ENCODE measurements at places on chromosomes 7 and 10.

- no peak for DNase-seq
Observed at GRCh38 chr10:91307489-91307888, 87.0 kb downstream of the PCGF5 start.

DNA sequence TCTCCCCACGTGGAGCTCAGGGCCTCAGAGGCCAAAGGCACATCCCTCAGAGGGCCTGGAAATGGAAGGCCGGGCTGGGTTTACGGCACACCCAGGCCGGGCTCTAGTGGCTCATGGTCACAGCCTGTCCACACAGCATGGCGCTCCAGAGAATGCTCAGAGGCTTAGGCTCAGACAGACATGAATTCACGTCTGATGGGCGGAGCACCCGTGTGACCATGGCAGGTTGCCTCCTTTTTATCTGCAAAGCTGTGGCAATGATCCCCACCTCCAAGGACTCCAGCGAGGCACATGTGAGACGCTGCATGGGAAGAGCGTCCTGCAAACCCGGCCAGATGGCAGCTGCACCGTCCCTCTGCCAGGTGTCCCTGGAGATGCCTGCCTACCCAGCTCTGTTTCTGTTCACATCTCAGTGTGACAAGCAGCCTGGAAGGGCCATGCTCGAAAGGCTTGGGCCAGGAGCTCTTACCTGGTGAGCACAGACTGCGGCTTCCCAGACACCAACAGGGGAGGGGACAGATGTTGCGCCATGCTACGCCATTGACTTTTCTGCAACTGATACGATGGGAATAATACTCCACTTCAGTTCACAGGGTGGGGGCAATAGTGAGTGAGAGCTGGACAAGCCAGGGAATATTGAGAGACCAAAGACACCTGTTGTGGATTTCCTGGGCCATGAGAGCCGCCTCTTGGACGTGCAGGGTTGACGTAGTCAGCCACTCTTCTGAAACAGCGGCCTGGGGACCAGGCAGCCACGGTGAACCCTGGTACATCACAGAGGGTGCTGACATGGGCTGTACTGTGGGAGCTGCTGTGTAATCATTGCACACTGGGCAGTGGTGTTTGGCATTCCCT is 34.4 kb upstream of the FAM20C start:
- no peak for DNase-seq

DNA sequence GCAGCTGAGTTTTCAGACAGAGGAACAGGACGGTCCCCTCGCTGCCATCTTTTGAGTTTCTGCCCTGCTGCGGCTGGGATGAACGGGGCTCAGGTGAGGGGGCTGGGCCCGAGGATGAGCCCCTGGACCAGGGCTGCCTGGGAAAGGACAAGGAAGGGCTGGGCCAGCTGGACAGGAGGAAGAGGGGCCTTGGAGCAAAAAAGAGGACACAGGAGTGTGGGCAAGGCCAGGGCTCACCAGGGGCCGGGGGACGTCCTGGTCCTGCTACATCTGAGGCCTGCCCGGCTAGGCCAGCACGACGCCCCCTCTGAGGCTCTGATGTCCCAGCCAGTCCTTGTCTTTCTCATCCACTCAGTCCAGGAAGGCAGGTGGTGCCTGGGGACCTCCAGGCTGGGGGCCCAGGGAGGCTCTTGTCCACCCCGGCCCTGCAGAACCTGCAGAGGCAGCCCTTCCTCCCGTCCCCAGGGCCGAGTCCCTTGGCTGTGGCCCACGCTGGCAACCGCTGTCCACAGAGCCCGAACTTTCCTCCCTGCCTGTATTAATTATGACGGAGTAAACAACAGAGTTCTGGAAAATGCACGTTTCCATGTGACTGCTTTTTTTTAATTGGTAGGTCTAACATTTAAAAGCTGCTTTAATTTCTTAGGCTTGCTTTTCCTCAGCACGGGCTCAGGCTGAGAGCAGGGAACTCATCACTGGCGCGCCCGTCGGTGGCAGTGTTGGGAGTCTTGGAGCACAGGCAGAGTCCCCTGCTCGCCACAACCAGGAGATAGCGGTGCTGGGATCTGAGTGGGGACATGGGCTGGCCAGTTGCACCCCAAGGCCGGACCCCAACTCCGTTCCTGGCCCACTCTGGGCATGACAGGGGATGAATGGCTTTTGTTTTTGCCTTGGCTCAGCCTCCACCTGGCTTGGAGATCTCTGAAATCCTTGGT is 187.7 kb downstream of the ELFN1 start:
- DNase-seq: no peak

GRCh38 chr7:721619-722248 is 4.8 kb upstream of the DNAAF5 start:
- DNase-seq: no peak

DNA sequence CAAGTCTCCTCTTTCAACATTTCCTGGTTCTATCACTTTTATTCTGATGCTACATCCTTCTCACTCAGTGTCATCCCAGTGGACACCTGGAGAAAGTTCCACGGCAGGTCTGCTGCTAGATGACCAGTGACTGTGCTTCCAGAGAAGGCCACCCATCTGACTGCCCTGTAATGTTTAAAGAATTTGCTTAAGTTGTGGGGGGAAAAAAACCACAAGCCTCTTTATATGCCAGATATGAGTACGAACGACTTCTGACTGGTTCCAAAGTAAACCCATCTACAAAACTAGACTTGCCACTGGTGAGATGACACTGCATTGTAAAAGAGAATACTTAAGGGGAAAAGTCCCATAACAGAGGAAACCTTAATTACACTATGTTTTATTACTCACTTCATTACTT is 69.6 kb upstream of the VWC2 start:
- no peak for DNase-seq

DNA sequence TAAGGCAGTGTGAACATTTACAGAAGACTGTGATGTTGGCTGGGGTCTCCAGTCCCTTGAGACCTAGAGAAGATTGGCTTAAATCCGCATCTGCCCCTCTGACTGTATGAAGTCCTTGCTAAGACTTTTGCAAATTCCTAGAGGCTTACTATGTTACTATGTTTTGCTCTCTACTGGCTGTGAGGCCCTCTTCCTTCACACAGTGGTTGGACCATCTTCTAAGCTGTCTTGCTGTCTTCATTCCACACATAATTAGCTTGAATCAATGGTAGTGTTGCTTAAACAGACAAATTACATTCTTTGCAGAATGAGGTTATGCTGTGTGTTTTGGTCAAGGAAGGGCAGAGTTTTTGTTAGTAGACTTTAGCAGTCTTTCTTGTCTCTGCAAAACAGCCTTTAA is 658.0 kb downstream of the TYW1 start:
- no peak for DNase-seq

DNA sequence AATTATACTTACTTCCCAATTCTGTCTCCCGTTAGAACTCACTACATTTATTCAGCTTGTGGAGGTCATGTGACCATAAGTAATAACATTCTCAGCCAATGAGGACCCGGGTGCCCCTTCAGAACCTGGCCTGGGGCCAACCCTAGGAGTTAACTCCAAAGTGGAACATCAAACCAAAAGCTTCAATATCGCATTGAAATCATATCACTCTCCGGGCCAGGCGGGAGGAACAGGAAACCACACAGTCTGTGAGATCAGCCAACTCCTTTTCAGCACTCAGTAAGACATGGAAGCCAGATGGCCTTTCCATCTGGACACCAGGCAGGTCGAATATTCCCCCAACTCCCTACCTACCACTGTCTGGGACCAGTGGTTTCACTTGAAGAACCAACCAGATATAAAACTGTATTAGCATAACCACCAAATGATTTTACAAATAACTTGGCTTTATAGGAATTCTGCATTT is 5.5 kb downstream of the CREB3L2 start:
- no peak for DNase-seq

GRCh38 chr10:63286754-63287264 is 153.7 kb downstream of the NRBF2 start:
- no peak for DNase-seq

DNA sequence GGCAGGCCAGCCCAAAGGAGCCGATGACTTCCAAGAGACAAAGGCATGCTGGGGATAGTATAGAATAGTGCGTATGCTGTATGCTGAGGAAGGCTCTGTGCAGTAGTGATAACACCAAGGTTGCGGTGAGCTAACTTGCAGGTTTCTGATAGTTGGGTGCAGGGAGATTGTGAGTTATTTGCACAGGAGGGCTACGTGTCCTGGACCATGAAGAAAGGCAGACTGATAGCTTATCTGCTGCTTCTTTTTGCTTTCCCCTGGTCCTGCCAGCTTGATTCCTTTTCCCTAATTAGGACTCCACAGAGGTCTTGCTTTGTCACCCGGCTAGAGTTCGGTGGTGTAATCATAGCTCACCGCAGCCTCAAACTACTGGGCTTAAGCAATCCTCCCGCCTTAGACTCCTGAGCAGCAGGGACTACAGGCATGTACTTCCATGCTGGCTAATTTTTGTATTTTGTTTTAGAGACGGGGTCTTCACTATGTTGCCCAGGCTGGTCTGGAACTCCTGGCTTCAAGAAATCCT is 43.9 kb upstream of the ARHGAP12 start:
- no peak for DNase-seq

GRCh38 chr7:95589031-95589430 is 7.3 kb downstream of the PDK4 start:
- DNase-seq: no peak

DNA sequence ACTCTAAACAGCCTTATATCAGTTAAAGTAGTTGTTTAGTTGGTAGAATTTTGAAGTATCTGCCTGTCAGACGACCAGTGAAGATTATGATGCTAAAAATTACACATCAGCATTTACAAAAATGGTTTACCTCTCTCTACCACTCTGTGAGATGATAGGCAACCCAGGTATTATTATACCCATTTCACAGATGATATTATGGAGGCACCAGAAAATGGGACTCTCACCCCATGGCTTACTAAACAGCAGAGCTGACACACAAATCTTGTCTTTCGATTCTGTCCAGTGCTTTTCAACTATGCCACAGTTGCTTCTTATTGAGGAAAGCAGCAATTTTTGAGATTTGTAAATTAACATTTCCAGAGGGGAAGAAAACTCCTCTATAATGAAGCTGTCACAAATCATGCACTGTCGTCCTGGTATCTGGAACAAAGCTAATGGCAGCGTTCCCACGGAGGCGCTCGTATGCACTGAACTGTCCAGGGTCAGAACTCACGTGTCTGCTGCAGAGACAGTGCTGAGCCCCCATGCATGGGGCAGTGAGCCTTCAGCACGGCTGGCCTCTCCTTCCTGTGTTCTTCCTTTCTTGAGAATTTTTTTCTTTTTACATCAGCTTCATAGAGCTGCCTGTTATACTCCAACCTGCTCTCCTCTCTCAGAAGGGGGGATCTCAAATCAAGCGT is 381.1 kb downstream of the SDK1 start:
- no peak for DNase-seq

DNA sequence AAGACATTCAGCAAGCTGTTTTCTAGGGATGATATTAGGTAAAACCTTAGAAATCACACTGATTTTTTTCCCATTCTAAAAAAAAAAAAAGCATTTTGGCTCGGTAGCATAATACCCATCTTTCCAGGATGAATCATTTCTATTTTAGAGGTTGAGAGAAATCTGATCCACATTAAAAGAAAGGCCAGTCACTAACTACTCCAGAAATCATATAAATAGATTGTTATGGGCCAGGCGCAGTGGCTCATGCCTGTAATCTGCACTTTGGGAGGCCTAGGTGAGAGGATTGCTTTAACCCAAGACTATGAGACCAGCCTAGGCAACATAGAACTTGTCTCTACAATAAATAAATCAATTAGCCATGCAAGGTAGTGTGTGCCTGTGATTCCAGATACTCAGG is 164.3 kb downstream of the BAMBI start:
- no peak for DNase-seq

DNA sequence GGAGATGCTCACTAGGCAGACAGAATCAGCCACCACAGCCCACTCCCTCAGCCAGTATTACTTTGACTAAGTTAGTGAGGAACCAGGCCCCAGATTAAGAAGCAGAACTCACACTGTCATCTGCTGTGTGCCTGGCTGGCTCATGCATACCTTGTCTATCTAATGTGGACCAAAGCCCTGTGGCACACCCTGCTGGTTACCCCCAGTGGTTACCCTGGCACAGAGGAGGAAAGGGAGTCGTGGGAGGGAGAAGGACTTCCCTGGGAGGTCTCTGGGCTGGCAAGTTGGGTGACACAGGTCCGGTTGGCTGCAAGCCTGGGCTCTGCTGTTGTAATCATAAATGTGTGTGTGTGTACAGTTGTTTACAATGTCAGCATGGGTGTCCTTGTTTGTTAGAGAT is 7.5 kb upstream of the SH2D4B start:
- peak; percentile 6 for DNase-seq

GRCh38 chr7:69114374-69114773 is 483.9 kb upstream of the AUTS2 start:
- no peak for DNase-seq

DNA sequence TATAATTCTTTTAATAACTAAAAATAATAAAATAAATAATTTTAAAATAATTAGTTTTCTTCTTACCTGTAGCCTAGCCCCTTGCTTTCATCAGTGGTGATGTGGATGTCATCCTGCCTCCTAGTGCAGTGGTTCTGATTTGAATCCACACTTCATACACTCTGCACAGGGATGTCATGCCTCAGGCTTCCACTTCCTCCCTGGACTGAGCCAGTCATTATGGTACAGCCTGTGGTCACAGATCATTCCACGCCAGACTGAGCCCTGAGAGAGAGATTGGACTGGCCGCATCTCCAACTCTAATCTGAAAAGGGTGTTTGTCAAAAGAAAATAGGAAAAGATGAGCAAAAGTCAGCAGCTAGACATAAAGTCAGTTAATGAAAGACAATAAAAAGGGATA is 436.2 kb upstream of the IGFBP3 start:
- no peak for DNase-seq

- DNase-seq: no peak
Observed at GRCh38 chr7:18087687-18088078, 60.0 kb upstream of the PRPS1L1 start.

GRCh38 chr7:112071856-112072255 is 134.3 kb downstream of the DOCK4 start:
- no peak for DNase-seq

DNA sequence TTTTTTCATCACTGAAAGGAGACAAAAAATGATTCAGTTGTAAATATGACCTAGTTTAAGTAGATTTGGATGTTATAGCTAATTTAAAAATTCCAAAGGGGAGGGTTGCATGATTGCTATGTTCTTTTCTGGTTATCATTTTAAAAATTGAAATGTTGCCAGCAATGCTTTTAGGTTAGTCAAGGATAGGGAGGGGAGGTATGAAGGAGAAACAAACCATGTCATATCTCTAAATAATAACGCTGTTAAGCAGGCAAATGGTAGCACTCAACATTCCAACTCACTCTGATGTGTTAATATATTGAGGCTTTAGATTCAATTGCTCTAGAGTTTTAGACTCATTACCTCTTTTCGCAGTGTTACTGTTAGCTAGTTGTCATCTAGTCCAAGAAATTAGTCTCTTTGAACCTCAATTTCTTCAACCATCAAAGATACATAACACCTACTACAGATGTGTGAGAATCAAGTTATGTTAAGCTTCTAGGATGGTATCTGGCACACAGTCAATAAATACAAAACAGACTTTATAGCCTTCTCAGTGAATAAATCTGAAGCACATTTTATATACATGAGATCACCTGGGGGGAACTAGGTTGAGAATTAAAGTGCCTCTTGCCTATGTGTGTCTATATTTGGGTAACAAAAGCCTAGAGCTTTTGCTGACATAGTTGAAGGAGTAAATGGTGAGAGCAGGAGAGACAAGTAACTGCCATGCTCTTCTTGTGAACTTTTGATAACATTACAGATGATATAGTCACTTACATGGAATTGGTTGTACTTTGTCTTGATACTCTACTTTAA is 124.9 kb downstream of the CSTF2T start:
- no peak for DNase-seq

- no peak for DNase-seq
Observed at GRCh38 chr7:4202954-4203353, 479.1 kb upstream of the FOXK1 start.
